ENCODE measurements at places on chromosomes 11 and 22.

GRCh38 chr11:13335319-13335718 lies 57.7 kb downstream of the BMAL1 start:
- DNase-seq: peak; percentile 61

- DNase-seq: no peak
Observed at GRCh38 chr11:124394408-124394807, 4.4 kb downstream of the OR8B3 start.

- DNase-seq: no peak
Observed at GRCh38 chr11:38498721-38499120, 1900.7 kb upstream of the RAG2 start.

DNA sequence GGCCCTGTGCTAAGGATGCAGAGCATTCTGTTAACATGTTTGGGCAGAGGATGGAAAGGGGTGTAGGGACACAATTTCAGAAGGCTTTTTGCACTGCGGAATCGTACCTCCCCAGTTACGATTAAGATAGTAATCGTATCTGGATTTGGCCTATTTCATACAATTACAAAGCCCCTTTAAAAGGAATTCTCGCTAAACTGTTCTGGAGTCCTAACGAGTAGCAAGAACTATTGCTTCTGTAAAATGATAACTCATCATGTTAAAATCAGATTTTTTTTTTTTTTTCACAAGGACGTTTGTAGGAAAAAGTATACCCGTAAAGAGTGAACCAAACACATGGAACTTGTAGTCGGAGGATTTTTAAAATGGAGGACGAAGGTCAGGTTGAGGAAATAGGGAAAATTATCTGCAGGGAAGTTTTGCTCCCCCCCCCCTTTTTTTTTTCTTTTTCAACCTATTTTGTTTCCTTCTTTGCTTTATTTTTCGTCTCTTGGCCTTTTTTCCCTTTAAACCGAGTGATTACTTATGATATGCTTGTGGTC lies 934 bp downstream of the HSD17B12 start:
- DNase-seq: no peak

DNA sequence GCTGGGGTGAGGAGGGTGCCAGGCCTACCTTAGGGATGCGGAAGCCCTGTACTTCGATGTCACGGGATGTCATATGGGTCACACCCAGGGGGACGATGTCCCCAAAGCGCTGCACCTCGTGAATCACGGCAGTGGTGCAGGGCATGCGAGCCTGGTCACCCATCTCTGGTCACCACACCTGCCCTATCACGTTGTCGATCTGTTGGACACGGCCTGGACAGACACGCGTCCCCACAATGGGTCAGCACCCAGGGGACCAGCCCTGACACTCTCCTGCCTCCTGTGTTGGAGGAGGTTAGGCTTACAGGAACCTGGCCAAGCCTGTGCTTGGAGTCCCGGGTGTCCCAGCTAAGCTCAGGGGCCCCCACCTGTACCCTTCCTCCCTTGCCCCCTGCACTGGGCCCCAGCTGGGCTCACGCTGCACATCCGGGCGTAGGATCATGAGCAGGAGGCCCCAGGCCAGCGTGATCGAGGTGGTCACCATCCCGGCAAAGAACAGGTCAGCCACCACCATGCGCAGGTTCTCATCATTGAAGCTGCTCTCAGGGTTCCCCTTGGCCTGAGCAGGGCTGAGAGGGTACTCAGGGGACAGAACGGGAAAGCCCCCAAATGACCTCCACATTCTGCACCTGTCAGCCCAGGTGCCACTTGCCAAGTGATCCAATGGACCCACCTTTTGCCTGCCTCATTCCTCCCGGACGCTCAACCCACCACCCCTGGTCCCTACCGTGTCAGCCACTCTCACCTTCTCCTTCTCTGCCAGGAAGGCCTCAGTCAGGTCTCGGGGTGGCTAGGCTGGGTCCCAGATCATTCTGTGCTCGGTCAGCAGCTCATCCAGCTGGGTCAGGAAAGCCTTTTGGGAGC lies 20.3 kb upstream of the CYP2D6 start:
- DNase-seq: no peak

GRCh38 chr11:100561323-100561722 lies 125.8 kb upstream of the ARHGAP42 start:
- no peak for DNase-seq
